ENCODE measurements at places on chromosomes 5 and 9.
A peak's percentile ranks its signal among the peaks of the same experiment; 100 is the strongest.

DNA sequence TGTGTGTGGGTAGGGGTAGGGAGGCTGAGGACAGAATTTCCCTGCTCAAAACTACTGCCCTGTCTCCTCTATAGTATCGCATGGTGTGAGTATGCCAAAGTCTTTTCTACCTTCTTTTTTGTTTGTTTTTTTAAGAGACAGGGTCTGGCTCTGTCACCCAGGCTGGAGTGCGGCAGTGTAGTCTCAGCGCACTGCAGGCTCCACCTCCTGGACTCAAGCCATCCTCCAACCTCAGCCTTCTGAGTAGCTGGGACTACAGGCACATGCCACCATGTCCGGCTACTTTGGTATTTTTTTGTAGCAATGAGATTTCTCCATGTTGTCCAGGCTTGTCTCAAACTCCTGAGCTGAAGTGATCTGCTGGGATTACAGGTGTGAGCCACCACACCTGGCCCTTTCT lies 2.5 kb downstream of the SRP19 start:
- DNase-seq: no peak

DNA sequence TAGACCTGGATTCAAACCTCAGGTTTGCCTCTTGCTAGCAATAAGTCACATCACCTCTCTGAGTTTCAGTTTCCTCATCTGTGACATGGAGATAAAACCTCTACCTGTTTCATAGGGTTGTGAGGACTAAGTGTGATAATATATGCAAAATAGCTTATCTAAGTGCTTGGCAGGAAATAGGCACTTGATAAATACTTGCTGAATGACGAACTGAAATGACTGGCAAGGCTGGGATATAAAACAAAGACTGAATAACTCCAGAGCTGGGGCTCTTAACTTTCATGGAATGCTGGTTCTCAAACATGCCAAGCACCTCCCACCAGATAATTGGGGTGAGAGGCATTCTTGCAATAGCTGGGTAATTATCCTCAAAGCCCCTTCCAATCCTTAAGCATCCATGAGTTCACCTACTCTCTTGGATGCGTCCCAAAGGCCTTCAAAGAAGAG lies 87.6 kb downstream of the ADRB2 start:
- peak; percentile 93 for DNase-seq

DNA sequence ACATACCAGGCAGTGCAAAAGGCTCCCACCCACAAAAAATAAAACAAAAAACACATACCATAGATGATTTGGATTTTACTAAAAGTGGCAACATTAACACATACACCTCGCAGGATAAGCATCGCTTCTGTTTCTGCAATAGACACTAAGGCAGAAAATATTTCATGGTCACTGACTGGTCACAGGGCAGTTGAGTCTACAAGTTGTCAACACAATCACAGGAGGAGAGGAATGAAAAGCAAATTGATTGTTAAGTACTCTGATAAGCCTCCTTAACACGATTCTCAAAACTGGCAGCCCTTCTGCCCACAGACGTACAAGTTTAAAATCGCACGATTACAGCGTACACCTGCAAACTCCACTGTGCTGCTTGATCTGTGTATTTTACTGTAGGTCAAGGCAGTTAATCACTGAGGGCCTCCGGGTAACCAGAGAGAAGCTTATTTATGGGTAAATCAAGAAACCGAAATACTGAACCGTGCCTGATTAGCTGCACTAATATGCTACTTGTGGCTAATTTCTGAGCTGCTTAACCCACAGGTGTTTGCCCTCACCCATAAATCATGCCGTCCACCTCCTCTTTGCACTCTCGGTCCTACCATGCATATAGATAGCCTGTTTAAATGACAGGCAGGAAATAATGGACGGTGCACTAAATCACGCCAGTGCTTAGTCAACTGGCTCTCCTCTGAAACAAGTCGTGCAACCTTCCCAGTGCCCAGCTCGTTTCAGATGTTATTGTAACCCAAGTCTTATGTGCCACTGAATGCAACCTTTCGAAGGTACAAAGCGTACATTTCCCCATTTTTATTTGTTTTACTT lies 659.4 kb upstream of the ADAMTS16 start:
- DNase-seq: no peak

DNA sequence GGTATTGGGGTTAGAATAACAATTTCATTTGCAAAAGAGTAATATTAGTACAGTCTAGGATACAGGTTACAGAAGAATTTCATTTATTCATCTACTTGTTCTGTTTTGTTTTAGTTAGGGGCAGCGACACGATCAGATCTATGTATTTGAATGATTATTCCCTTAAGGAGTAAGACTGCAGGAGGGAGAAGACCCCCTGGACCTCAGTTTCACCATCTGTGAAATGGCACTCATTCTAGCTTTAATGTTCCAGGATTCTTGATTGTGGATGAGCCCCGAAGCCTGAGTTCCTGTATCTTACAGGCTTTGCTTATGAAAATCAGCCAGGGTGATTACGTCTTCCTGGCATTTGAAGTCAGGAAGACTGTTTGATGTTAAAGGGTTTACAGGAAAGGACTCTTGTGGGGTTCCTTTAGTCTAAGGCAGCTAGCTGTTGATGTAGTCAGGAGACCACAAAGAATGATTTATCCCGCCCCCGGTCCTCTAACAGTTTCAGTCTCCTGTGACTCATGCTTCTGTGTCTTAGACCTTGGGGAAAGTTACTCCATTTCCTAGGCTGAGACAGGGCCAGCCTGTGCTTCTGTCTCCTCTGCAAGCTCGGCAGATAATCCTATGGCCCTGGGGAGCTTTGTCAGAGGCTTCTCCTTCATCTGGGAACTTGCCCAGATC lies 11.5 kb downstream of the SMIM3 start:
- DNase-seq: peak; percentile 98

GRCh38 chr5:108149369-108149768 lies 232.5 kb downstream of the FBXL17 start:
- no peak for DNase-seq

DNA sequence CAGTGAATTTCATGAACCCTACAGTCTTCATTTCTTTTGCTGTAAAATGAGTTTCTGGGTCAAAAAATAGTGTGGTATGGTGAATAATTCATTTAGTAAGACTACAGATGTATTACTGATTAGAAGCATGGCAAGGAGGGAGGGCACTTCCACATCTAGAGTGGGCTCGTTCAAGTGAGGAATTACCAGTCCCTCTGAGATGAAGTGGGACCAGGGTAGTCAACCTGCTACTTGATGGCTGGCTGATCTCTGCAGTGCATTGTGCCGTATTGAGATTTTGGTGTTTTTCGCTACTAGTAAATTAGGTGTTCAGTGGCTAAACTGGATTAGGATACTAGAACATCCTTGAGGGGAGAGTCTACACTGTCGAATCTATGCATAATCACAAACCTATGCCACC lies 10.8 kb downstream of the CDC37L1 start:
- no peak for DNase-seq

DNA sequence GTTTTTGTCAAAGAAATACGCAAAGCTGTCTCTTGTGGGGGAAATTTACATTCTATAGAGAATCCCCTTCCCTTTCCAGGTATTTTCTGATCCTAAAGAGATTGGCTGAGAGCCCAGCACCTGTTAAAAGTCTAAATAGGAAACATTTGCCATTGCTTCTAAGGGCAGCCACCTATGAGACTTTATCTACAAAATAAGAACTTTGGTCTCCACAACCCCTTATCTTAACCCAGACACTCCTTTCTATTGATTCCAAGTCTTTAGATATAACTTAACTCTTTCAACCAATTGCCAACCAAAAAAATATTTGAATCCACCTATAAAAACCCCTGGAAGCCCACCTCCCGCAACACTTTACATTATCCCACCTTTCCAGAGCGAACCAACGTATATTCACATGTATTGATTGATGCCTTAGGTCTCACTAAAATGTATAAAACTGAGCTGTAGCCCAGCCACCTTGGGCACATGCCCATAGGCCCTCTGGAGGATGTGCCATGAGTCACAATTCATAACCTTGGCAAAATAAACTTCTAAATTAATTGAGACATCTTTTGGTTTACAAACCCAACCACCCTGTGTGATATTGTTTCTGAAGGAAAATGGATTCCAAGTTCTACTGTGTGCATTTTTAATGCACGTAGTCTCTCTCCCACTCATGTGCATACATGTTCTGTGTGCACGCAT lies 211.4 kb downstream of the GAS1 start:
- no peak for DNase-seq

DNA sequence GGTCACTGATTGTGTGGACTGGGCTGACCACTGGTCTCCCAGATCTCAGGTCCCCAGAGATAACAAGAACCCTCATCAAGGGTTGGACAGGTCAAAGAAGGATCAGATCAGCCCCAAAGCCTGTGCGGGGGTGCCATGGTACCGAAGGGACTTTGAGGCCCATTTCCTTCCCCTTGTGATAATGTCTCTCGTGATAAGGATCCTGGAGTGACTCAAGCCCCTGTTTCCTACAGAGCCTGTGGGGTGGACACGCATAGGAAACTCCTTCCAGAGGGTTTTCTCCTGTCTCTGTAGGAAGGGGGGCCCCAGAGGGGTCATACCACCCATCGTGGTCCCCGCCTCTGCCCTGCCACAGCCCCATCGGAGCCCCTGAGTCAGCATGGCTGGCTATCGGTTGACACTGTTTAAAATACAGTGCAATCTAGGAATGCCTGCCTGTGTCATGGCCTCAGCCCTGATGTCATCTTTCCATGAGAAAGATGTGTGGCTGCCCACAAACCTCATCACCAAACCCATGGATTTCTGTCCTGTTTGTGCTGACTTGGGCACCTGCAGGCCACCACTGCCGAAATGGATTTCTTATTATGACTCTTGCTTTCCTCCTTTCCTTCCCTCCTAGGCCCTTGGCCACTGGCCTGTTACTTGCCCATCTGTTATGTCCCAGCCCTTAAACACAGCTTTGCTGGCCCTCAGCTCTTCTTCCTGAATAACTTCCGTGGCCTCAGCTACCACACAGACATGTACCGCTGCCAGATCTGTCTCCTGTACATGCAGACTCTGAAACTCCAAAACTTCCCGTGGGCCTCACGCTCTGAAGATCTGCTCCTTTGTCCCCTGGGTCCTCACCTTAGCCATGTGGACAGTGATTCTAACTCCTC lies 2.9 kb upstream of the CSF2 start:
- peak; percentile 16 for DNase-seq

GRCh38 chr5:95863383-95863757 lies 40.8 kb upstream of the GLRX start:
- peak; percentile 82 for DNase-seq

DNA sequence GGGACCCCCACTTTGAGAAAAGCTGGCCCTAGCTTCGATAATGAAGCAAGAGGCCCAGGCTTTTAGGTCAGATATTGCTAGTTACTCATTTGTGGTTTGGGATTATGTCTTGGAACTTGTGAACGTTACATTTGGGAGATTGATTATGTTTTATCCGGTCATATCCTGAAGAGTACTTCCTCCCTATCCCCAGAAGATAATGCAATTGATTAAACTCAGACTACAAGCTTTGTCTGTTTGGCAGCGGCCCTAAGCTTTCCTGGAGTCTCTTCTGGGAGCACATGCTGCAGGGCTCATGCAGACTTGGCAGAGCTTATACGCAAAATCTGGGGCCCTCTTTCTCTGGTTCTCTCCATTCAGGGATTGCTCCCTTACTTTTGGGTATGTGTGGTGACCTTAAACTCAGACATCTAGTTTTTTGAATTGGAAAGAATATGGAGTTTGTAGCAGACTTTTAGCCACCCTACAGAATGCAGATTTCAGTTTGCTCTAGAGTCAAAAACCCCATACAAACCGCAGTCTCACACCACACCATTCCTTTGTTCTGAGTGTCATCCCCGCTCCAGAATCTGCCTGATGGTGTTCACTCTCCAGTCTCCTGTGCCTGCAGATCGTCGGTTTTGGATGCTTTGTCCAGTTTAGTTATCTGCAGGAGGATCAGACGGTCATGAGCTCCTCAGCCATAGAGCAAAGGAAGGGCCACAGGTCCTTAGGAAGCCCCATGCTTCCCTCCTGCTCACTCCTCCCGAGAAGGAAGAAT lies 449.5 kb upstream of the TRPC7 start:
- DNase-seq: peak; percentile 77

DNA sequence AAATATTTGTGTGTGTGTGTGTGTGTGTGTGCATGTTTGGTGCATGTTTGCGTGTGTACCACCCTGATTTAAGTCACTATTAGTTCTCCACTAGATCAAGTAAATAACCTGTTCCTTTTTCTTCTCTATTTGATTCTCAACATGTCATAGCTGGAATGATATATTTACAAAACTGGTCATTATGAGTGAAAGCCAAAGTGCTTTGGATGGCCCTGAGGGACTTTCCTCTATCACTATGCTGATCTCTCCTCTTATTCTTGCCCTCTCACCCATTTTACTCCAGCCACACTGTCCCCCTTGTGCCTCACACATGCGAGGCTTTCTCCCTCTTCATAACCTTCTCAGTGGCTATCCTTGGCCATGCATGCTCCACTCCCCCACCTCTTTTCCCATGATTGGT lies 144.6 kb upstream of the NMUR2 start:
- DNase-seq: no peak

GRCh38 chr9:14907696-14908095 lies 2.5 kb downstream of the FREM1 start:
- DNase-seq: no peak

- no peak for DNase-seq
These were observed 264.9 kb downstream of the ASTN2 start for GRCh38 chr9:117149996-117150395.

All from AG10803 (cell line).